ENCODE measurements at places on chromosomes 6 and 20.
A peak's percentile ranks its signal among the peaks of the same experiment; 100 is the strongest.

- DNase-seq = no peak
Observed at GRCh38 chr6:15073344-15073789, 172.5 kb upstream of the JARID2 start.

GRCh38 chr20:45293041-45294002, 13.3 kb upstream of the RBPJL start:
- peak; percentile 82 for DNase-seq

DNA sequence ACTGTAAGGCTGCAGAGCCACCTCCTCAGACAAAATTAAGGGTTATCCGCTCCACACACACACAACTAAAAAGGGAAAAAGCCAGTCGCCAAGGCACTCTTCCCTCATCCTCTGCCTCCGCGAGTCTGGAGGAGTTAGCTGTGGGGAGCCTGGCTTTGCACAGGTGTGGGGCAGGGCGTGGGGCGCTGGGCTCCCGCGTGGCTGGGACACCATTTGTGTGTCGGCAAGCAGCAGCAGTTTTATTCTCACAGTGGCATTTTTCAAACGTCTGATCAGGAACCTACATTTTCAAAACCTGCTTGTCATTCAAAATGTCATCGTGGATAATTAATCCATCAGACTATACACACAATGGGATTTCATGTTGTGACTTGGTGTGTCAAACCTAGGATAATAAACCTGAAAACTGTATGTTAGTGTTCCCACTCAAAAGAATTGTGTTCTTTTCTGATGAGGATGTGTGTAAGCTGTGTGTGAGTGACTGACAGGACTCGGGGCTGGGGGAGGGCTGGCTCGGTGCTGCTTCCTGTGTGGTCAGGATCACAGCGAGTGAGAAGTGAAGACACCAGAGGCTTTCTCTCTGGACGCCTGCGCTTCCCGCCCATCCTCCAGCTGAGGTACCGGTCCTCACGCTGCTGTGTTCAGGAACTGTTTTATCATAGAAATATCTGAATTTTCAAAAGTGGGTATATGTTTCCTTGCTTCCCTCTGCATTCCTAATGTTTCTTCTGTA, 83.1 kb downstream of the IRF4 start:
- DNase-seq = peak; percentile 76

- no peak for DNase-seq
Observed at GRCh38 chr6:80690551-80691131, 584.2 kb downstream of the BCKDHB start.

DNA sequence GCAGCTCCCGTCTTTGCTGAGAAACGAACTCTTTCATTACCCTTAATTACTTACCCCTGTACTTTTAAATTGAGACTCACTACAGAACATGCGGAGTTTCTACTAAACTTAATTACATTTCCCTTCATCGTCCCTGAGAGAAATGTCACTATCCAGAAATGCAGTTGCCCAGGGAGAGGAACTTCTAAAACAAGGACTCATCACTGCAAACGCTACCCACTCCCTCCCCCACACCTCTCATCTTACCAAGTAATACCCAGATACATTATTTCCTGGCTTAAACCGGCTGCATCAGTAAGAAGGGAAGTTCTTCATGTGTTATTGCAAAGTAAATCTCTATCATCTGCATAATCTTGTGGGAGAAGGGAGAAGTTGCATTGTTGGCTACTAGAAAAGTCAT, 138.3 kb downstream of the IPCEF1 start:
- peak; percentile 77 for DNase-seq

DNA sequence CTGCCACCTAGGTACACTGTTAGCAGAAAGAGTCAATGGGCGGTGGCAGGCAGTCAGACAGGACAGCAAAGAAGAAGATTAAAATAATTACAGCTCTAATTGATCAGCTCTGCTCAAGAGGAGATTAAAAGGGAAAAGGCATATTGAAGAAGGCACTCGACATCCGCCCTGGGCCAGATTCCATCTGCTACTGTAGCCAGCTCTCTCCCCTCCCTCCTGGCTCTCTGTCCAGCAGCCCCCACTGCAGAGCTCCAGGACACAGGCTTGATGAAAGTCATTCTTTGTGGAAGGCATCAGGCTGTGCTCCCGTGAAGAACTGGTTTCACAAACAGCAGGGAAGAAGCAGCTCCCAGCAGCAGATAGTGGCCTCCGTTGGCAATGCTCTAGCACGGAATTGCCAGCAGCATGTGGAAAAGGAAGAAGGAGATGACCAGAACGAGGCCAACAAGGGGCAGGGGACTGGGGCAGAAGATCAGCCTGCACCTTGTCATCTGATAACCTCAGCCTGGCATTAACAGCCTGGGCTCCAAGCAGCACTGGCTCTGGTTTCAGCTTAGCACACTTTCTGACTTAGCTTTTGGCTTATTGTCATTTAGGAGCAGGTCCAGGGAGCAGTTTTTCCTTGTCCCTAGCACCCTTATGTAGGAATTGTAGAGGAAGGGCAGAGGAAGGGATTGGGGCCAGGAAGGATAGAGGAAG, 465.9 kb downstream of the KIF16B start:
- DNase-seq = no peak

GRCh38 chr20:57440678-57441509, 49.7 kb downstream of the RBM38 start:
- DNase-seq = no peak

- no peak for DNase-seq
Observed at GRCh38 chr6:134170844-134171243, 118.4 kb upstream of the SLC2A12 start.

DNA sequence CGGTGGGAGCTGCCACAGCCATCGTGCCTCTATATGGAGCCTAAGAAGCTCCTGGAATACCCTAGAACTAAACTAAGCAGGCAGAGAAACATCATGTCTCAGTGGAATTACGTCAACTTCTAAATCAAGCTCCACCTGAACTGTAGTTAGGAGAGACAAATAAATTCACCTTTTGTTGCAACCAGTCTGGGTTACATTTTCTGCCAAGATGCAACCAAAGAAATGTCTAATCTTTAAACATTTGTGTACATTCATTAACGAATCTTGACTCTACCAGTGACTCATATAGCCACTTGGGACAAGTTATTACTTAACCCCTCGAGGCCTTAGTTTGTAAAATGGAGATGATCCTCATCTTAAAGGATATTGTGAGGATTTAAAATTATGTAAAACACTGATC, 8.9 kb downstream of the PTPRK start:
- no peak for DNase-seq

DNA sequence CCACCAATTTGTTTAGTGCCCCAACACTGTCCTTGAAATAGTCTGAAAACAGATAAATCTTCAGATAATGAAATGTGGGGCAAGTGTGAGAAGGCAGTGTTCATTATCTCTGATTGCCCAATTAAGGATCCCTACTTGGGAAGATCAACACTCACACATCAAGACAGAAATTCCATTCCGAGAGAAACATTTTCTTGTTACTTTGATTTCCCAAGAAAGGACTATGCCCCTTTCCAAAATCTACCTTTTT, 16.2 kb downstream of the HMGN4 start:
- DNase-seq = no peak

DNA sequence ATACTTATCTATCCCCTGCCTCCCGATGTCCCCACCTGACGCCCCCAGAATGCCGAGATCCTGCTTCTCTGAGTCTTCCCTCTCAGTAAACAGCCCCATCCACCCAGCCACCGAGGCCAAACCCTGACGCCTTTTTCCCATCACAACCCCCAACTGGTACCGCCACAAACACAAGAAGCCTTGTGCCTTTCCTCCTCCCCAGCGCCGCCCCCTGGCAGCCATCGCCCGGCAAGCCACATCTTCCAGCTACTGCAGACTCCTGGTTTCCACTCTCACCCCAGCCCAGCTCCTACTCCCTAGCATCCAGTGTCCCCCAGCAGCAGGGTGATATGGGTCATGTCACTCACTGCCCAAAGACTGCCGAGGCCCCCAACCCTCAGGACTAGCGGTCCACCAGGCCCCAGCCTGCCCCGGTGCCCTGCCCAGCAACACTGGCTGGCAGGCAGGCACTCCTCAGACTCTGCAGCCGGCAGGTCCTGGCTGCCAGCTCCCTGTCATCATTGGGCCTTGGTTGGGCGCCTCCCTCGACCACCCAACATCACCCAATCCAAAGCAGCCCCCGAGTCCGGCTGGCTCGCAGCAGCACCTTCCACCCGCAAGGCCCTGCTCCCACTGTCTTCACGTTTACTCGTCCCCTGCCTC, 11.2 kb downstream of the TCFL5 start:
- no peak for DNase-seq

DNA sequence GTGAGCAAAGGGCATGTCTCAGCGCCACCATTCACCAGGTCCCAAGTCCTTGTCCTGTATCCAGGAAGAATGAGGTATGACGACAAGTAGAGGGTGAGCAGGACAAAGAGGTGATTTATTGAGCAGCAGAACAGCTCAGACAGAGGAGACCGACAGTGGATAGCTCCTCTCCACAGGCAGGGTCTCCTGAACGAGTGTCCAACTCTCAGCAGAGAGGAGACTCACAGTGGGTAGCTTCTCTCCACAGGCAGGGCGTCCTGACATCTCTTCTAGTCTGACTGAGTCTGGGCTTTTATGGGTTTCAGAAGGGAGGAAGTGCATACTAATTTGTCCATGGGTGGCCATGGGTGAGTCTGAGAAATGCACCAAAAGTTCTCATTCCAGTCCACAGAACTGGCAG, 204.7 kb downstream of the ANKRD60 start:
- no peak for DNase-seq
